ENCODE measurements at places on chromosomes 4 and X. TPM values are rescaled to one million over a fixed set of nuclear protein-coding genes. Genes with fewer than 3 reads are reported as not detected.

The EGF gene
- 15.6 TPM for total RNA-seq

The HDAC8 gene
- total RNA-seq = 29.8 TPM

The TEX13B gene
- not detected for total RNA-seq

The STPG2 gene
- not detected for total RNA-seq

The FGFBP2 gene
- not detected for total RNA-seq

The TRAM1L1 gene
- 4.2 TPM for total RNA-seq

The ANTXR2 gene
- 38.3 TPM for total RNA-seq

The CCSER1 gene
- 1.1 TPM for total RNA-seq

The CYTL1 gene
- total RNA-seq = not detected

The P2RY4 gene
- not detected for total RNA-seq

The ADRA2C gene
- 15.0 TPM for total RNA-seq

The HPF1 gene
- 25.5 TPM for total RNA-seq

The ATP2B3 gene
- total RNA-seq = not detected

The ZIC3 gene
- not detected for total RNA-seq

The SPIN2B gene
- total RNA-seq = 8.0 TPM

The CLGN gene
- total RNA-seq = 69.0 TPM

The GSX2 gene
- not detected for total RNA-seq

The CTSO gene
- 3.7 TPM for total RNA-seq

The SULT1E1 gene
- total RNA-seq = not detected

The UBE2K gene
- total RNA-seq = 29.3 TPM

The FABP2 gene
- not detected for total RNA-seq

The RPL34 gene
- total RNA-seq = 1,546 TPM

The REELD1 gene
- not detected for total RNA-seq

The CRMP1 gene
- 0.07 TPM for total RNA-seq
